ENCODE measurements at places on chromosomes 7 and 10.

DNA sequence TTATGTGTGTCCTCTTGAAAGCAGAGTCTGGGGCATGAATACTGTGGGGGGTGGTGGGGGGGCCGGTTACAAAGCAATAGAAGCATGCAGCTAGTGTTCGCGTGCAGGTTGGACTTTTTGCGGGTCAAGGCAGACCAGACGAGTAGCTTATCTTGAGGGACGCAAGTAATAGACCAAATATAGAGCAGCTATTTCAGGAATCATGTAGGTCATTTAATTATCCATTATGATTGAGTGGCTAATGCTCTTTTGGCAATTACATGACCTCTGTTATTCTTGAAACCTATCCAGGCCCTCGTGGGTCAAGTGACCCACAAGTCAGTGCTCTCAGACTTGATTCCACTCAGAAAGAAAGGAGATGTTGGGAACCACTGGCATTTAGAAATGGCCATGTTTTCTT, 93.0 kb downstream of the BTRC start:
- no peak for DNase-seq

DNA sequence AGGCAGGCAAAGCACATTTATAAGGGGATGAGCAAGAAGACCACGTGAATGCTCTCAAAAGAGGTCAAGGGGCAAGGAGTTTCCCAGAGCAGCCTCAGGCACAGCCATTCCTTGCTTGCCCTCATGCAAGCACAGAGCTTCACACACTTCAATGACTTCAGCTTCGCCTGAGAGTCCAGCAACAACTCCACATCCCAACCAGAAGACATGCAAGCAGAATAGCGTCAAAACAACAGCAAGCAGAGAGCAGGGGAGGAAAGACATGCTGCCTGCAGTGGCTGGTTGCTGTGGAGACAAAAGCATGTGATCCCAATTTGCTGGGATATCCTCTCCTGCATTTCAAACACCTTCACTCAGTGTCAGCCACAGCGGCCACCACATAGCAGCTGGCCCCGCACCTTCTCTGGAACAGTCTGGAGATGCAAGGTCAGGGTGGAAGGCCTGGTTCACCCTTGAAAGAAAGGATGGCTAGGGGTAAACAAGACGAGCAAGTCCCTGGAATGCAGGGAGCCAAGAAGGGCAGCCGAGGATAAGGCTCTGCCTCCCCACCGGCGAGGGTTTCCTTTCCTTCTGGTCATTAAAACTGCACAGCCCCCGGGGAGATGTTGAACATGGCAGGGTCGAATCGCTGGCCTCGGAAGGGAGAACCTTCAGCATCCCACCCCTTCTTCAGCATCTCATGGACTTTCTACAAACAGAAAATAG, 60.2 kb upstream of the CAMK2B start:
- DNase-seq, result no peak

- no peak for DNase-seq
Measured at GRCh38 chr10:131693766-131694165, 207.0 kb upstream of the PPP2R2D start.

DNA sequence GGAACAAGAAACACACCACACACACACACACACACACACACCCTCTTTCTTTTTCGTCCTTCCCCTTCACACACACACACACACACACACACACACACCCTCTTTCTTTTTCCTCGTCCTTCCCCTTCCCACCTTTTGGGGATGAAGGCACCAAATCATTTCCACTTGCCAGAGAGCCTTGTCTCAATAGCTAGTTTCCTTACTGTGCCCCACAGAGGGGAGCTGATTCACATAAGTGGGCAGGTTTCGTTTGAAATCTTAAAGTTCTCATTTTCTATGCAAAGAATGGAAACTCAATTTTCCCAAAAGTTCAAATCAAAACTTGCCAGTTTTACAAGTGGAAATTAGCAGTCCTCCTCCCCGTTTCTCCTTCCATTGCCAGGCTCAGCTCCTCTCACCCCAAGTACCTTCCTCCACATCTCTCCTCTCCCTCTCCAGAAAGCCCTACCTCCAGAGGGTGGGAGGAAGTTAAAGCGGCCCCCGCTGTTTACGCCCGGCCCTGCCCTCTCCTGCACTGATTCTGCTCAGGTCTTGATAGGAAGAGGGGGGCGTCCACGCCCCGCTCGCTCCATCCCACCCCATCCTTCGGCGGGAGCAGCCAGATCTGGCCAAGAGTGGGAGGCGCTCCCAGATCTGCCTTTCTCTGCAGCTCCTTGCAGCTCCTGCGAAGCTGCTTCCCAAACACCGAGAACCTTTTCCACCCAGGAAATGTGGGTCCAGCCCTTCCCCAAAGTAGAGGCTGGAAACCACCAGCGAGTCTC, 1.3 kb downstream of the CTTNBP2 start:
- DNase-seq, result no peak

DNA sequence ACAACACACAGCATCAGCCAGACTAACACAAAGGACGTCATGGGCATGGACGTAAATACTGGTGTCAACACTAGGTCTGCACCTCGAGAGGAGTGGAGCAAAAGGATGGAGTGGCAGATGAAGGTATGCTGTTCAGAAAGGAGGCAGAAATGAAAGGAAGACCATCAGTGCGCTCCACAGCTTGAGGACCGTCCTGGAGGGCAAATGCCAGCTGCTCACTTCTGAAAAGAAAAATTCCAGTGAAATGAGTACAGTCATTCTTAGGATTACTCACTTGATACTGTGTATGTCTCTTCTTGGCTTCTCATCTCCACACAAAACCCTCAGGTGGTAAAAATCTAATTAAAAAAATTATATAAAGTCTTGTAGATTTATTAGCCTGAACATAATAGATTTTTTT, 44.8 kb downstream of the EGFR start:
- no peak for DNase-seq

Data from CD4-positive, alpha-beta T cell treated with Interleukin-4 for 4 hours (primary cell).